Kasumi-1 (cell line): ENCODE measurements at places on chromosomes 5 and 9.

DNA sequence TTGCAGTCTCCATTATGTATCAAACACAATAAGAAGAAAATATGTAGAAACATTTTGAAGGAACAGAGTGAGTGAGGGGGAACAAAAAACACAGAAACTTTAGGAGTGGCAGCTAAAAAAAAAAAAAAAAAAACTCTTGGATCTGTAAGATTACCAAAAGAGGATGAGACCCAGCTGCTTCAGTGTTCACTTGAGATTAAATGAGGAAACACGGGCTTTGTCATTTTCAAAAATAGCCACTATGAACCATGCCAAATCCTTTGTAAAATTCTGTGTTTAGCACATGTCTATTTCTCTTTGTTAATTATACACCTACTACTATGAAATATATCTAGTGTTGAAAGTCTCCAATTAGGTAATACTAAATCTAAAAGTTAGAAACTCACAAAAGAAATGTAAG lies 485.9 kb downstream of the EFNA5 start:
- no peak for DNase-seq

DNA sequence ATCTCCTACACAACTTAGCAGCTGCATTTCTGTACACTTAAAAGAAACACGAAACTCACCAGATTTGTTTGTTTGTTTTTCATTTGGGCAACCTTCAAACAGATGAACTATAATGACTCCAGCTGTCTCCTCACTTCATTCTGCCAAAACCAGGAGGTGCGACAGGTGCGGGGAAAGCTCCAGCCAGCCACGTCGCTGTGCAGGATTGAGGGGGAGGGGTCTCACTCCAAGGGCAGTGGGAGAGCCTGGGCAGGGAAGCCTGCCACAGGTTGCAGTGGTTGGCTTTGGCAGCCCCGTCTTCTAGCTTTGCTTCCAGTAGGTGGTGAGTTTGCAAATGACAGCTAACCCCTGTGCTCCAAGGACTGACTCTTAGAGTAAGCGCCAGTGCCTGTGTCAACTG lies 215.8 kb downstream of the CEMIP2 start:
- DNase-seq, result no peak

DNA sequence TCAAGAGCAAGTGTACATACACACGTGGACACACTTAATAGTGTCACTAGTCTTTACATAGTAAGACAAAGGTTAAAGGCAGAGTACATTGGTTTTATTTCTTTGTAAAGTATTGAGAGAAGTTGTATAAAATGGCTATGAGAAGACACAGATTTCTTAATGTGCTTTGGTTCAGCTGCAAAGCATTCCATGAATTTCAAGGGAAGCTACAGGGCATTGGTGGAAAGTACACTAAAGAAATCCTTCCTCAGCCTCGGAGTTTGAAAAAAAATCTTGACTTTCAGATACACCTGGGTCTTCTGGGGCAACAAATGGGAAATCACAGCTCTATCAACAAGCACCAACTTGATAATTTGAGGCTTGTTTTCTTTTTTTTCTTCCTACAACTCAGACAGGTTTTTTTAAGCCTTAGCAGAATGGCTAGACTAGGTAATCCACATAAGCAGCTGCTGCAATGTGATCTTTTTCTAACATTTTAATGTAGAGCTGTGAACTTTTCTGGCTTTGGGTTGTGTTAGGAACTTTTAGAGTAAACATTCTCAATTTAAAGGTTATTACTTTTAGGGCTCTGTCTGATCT lies 140.4 kb upstream of the FST start:
- DNase-seq, result no peak

DNA sequence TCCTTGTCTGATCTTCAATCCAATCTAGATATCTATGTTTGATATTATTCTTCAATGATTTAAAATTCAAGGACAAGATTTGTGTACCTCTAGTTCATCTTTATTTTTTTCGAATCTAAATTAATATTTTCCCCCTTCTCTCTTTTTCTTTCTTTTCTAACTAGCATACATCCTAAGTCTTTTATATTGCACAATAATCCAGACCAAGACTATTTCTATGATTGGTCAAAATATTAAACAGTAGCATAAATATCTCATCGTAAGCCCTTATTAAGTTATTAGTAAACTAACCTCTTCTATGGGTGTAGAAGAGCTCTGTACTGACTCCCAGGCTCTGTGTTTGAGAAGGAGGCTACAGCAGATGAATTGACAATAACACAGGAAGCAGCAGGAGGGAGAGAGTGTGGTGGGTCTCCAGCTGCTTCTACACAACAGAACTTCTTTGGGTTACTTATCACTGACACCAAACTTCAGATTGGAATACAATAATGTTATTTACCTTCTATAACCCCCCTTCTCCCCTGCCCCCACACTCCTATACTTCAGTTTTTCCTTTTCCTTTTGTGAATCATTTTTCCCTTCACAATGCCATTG lies 11.9 kb upstream of the PLCXD3 start:
- no peak for DNase-seq

DNA sequence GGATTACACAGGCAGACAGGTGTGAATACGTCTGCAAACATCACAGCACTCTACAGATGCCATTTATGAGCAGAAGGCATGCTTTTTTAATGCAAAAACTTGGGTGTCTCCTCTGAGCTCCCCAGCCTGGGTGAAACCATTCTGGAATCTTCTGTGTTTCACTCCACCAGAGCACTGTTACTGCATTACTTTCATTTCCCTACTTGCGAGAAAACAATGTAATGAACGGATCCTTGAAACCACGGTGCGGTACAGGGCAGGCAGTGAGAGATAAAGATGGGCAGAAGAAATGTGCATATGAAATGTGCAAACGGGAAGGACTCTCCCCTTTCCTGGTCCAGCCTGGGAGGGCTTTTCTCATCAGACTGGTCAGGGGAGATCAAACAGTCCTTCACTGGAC lies 584.3 kb upstream of the KLF4 start:
- no peak for DNase-seq

DNA sequence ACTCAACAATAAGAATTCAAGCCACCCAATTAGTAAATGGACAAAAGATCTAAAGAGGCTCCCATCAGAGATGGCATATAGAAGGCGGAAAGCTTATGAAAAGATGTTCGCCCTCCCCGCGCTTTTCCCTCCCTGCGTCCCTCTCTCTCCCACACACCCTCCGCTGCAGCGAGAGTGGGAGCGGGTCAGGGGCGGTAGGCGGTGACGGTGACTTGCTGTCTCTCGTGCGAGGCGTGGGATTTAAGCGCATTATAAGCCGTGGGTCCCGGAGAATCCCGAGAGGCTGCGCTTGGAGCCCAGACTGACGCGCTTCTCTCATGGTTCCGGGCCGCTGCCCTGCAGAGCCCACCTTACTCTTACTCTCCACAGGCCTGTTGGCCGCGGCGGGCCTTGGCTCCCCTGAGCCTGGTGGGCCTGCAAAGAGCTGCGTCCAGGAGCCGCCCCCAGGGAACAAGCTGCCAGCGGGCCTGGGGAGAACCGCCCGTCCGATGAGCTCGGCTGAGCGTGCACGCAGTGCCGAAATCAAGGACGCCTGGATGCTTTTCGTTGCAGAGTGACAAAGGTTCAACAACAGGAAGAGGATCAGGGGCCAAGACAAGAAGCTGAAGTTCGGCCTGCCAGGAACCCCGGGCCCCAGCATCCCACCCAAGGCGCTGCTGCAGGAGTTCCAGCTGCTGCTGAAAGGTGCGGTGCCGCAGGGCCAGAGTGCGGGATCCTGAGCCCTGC lies 42.6 kb upstream of the BICD2 start:
- no peak for DNase-seq

- DNase-seq, result no peak
Measured at GRCh38 chr5:107806271-107806670, 135.5 kb upstream of the EFNA5 start.

GRCh38 chr5:180112181-180112861 lies 40.8 kb upstream of the RNF130 start:
- no peak for DNase-seq

GRCh38 chr5:124303366-124303765 lies 443.1 kb downstream of the ZNF608 start:
- DNase-seq, result no peak

GRCh38 chr5:34743878-34744277 lies 87.8 kb downstream of the RAI14 start:
- DNase-seq, result no peak
